ENCODE measurements at places on chromosomes 6 and 20. TPM values are rescaled to one million over a fixed set of nuclear protein-coding genes. Genes with fewer than 3 reads are reported as not detected.

GRCh38 chr6:149026530-149026942, 279.7 kb downstream of the UST start:
- H3K4me1 ChIP-seq, result peaks cover 13% of the 10 kb centered on the region
- no peak overlapping the region for H3K27ac ChIP-seq
- H3K4me3 ChIP-seq, result no peak overlapping the region
- H3K27me3 ChIP-seq, result no peaks in the 10 kb centered on the region
- DNase-seq, result no peak

DNA sequence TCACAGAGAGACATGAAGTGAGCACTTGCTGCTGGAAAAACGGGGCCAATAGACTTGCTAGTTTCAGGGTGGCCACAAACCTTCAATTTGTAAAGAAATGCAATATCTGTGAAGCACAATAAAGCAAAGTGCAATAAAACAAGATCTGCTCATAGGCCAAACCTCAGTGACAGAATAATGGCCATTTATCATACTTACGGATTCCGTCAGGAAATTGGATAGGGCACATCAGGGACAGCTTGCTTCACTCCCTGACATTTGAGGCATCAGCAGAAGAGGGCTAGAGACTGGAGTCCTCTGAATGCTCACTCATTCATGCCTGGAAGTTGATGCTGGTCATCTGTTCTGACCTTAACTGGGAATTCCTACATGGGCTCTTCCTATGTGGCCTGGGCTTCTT, 165.5 kb upstream of the OPRM1 start:
- no peak for DNase-seq
- no peak overlapping the region for H3K4me3 ChIP-seq
- no peaks in the 10 kb centered on the region for H3K36me3 ChIP-seq
- no peaks in the 10 kb centered on the region for H3K4me1 ChIP-seq

DNA sequence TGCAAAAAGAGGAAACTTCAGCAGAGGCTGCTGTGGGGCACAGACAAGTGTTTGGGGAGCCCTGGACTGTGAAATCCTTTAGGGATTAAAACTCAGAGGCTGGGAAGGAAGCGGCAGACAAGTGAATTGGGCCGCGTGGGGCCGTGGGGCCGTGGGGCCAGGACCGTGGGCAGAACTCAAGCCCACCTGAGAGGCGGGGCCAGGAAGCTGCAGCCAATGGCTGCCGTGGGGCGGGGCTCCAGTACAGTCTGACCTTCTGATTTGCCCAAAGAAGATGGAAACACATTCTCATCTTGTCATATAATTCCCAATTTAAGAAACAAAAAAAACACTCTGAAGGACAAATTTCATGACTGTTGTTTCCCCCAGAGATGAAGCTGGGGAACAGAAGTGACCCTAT, 55.4 kb downstream of the ANKRD60 start:
- H3K36me3 ChIP-seq, result no peaks in the 10 kb centered on the region
- H3K27me3 ChIP-seq, result no peaks in the 10 kb centered on the region
- no peak overlapping the region for H3K4me3 ChIP-seq
- peaks cover 6% of the 10 kb centered on the region for H3K4me1 ChIP-seq
- no peak overlapping the region for H3K27ac ChIP-seq
- no peak for DNase-seq

The BMP7 gene
- not detected for total RNA-seq

The C6orf141 gene
- not detected for total RNA-seq
